ENCODE measurements at places on chromosomes 11 and 22.

DNA sequence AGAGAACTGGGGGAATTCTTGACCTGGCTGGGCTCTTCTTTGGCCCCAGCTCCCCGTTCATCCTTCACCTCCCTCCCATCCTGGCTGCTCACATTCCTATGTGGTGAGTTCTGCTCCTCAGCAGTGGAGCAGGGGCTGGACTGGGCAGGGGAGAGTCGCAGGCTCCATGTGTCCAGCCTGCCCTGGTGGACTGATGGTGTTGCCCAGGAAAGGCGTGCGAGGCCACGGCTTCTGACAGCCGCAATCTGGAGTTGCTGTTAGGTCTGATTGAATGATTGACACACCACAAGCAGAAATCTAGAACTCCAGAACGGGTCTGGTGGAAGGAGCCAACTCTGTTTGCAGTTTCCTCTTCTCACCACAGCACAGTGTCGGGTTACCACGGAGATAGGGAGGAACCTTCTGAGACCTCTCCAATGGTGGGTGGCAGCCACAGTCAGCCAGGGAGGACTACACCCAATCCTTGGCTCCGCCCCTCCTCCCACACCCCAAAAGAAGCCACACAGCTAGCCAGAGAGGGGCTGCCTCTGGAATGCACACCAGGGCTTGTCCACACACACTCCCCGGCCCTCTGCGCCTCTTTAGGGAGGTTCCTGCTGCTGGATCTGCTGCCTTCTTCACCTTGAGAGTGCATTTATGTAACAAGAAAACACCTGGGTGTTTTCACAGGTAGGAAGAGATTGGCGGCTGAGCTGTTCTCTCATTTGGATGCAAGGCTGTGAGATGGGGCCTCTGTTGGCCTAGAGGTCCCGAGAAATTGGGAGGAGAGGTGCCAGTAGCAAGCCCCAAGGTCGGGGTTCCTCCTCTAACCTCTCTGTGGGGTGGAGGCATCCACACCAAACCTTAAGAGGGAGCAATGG lies 56.4 kb upstream of the CD44 start:
- DNase-seq, result no peak

DNA sequence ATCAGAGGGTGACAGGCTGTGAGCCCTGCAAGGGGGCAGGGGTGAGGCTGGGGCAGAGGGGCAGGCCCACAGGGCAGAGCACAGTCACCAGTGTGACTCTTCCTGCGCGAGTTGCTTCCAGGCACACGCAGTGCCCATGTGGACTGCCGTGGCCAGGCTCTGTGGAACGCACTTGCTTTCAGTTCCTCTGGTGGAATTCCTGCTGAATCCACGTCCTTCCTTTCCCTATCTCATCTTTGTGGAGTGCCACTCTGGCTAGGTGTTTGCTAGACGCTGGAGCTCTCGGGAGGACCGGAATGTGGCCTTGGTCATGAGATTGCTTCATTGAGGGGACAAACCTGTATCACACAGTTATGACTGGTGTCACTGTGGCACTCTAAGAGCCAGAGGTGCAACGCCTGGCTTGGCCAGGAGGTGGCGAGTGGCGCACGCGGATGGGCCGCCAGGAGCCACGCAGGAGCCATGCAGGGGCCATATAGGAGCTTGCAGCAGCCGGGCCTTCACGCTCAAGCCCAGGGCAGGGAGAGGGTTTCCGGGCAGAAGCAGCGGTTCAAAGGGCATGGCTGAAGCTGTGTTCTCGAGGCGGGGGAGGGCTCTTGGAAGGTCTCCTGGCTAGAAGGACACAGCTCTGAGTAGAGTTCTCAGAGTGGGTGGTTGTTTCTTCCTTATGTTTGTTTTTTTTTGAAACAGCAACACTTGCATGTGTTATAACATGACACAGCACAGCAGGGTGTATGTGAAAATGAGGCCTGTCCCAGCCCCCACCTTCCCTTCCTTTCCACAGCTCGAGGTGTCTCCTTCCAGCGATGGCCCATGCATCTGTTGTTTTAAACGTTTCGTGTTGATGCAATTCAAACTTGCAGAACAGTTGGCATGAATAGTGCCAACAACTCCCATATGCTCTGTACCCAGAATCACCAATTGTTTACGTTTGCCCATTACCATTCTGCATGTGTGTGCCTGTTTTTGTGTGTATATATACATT lies 36.2 kb downstream of the TBC1D22A start:
- no peak for DNase-seq

DNA sequence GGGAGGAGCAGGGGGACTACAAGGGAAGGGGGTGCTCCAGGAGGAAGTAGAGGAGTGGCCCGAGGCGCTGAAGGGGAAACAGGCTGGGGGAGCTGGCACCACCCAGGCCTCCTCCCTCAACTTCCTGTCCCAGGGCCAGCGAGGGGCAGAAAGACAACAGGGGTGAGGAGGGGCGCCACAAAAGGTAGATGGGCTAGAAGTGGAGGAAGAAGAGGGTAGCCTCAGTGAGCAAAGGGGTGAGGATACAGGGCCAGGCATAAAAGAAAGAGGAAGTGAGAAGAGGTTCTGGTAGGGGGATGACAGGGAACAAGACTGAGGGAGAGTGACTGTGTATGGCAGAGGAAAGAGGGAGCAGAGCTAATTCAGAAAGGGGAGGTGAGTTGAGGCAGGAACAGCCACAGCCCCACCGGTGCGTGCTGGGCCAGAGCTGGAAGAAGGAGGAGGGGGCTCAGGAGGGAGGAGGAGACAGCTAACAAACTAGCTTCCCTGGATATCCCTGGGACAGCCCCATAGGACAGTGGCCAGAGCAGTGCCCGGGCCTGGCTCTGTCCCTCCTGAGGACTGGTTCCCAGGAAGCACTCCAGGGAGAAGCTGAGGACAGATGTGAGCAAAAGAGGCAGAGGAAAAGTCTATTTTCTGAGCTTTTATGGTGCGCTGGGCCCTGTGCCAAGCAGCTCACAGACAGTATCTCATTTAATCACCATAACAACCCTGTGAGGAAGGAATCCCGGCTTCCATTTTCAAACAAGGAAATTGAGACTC lies 8.5 kb downstream of the DCHS1 start:
- no peak for DNase-seq

GRCh38 chr11:60985991-60986915 lies 14.8 kb downstream of the CD6 start:
- no peak for DNase-seq

DNA sequence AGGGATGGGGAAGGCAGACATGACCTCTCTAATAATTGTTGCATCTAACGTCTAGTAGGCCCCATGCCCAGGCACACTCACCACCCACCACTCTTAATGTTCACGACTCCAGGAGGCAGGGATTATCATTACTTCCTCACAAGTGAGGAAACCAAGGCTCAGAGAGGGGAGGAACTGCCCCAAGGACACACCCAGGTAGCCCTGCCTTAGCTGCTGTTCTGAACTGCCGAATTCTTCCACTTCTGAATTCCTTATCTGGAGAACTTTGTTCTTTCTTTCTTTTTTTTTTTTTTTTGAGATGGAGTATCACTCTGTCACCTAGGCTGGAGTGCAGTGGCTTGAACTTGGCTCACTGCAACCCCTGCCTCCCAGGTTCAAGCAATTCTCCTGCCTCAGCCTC lies 16.7 kb downstream of the SLCO2B1 start:
- no peak for DNase-seq

GRCh38 chr22:39559456-39560105 lies 11.0 kb upstream of the CACNA1I start:
- DNase-seq, result no peak

- no peak for DNase-seq
Observed at GRCh38 chr11:68430801-68431200, 29.8 kb upstream of the PPP6R3 start.

GRCh38 chr22:39960791-39961746 lies 872 bp downstream of the TMA7B start:
- DNase-seq, result no peak

GRCh38 chr22:36371920-36372319 lies 15.8 kb downstream of the MYH9 start:
- no peak for DNase-seq

- DNase-seq, result no peak
Observed at GRCh38 chr22:26921726-26922125, 264.3 kb downstream of the MIAT start.

Data from NCI-H1048 (cell line).